ENCODE measurements at places on chromosomes 16 and 17.

GRCh38 chr17:41992576-41992975, 24.7 kb downstream of the DNAJC7 start:
- no peak for DNase-seq

DNA sequence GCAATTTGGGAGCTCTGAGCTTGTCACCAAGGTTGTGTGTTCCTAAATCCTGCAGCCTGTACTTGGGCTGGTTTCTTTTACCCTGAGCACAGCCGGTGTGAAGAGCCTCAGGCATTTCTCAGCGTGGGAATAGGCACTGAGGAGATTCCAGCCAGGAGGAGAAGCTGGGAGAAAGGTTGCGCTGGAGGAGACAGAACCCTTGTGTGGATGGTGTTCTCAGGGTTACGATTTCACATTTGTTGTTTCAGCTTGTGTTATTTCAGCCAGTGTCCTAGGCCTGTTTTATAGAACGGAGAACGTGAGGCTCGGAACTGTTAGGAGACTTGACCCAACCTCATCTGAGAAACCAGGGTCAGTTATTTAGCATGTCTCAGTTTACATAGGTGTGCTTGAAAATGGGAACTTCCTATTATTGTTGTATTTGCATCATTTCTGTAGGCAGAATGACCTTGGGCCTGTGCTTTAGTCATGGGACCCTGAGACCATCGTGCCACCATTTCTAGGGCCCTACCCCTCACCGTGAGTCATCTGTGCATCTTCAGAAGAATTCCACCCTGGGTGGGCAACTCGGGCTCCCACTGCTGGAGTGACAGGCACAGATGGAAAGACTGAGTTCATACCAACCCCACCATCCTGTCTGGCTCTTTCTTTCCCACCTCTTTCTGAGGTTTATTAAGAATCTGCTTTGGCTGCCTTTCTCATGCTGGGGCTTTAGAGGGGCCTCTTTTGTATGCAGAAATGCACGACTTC, 134.9 kb downstream of the MSI2 start:
- DNase-seq = no peak

DNA sequence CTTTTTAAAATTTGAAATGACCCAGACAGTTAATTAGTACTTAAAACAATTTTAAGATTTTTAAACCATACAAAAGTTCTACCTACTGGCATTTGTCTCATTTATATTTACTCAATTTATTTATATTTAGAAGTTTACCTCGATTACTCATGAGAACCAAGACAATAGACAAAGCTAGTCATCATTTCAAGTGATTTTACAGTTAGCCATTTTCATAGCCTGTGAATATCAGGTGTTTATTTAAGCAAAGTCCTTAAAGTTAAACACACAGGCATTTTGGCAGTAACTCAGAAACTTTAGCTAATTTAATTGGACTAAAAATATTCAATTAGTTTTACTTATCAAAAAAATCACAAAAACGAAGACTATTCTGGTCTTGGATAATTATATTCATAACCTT, 101.6 kb upstream of the KIF2B start:
- no peak for DNase-seq

DNA sequence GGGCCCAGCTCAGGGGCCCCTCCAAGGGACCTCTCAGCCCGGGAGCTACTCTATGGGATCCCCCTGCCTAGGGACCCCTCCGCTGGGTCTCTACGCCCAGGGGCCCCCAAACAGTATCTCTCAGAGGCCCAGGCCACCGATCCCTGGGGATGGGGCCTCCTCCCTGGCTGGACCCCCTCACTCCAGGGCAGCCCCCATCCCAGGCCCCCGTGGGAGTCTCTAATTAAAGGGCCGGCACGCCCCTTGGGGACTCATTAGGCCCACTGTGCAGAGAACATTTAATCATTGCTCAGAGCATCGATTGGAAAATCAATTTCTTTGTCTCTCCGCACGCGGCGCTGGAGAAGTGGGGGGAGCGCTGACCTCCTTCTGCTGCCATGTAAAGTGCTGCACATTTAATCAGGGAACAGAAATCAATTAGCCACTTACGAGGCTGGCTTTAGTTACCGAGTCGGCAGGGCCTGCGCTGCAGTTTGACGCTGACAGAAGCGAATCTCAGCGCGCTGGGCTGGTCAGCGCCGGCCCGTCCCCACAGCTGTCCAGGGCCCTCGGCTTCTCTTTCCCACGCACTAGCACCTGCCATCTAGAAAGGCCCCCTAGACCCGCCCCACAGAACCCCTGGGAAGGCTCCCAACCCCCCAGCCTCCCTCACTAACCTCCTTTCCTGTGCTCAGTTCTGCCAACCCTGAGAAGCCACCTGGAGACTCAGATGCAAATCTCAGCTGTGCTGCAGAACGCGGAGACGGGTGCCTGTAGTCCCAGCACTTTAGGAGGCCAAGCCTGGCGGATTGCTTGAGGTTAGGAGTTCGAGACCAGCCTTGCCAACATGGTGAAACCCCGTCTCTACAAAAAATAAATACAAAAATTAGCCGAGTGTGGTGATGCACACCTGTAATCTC, 20.2 kb upstream of the C1QL1 start:
- no peak for DNase-seq

GRCh38 chr16:88602091-88602490, 31.9 kb downstream of the ZC3H18 start:
- no peak for DNase-seq

DNA sequence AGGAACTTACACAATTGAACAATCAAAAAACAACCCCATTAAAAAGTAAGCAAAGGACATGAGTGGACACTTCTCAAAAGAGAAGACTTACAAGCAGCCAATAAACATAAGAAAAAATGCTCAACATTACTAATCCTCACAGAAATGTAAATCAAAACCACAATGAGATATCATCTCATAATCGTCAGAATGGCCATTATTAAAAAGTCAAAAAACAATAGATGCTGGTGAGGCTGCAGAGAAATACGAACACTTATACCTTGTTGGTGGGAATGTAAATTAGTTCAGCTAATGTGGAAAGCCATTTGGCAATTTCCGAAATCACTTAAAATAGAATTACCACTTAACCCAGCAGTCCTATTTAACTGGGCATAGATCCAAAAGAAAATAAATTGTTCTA, 301.9 kb upstream of the KCNJ16 start:
- no peak for DNase-seq

GRCh38 chr17:55162556-55162946, 102.2 kb upstream of the HLF start:
- no peak for DNase-seq

GRCh38 chr17:46949291-46950174, 26.6 kb downstream of the GOSR2 start:
- DNase-seq = no peak

GRCh38 chr17:74737299-74738050, 419 bp downstream of the RAB37 start:
- DNase-seq = no peak

All from activated CD8-positive, alpha-beta memory T cell treated with anti-CD3 and anti-CD28 coated beads for 1 hour (primary cell).